HT-29 (cell line): ENCODE measurements at places on chromosomes 5 and 9. TPM values are rescaled to one million over a fixed set of nuclear protein-coding genes. Genes with fewer than 3 reads are reported as not detected.
A peak's percentile ranks its signal among the peaks of the same experiment; 100 is the strongest.

- DNase-seq = no peak
Measured at GRCh38 chr5:434443-435146, 8.4 kb upstream of the EXOC3 start.

Gene IFNE
- total RNA-seq = 0.52 and 0.56 TPM in 2 replicates

Gene FOXD4L5
- 0.05 TPM in 1 of 2 replicates, not detected in the other for total RNA-seq

- no peak for DNase-seq
Measured at GRCh38 chr5:38451074-38451725, 105.2 kb downstream of the LIFR start.

- DNase-seq = no peak
Measured at GRCh38 chr5:74490814-74491213, 149.7 kb downstream of the ENC1 start.

Gene TMEM232
- 0.10 and 0.94 TPM in 2 replicates for total RNA-seq

DNA sequence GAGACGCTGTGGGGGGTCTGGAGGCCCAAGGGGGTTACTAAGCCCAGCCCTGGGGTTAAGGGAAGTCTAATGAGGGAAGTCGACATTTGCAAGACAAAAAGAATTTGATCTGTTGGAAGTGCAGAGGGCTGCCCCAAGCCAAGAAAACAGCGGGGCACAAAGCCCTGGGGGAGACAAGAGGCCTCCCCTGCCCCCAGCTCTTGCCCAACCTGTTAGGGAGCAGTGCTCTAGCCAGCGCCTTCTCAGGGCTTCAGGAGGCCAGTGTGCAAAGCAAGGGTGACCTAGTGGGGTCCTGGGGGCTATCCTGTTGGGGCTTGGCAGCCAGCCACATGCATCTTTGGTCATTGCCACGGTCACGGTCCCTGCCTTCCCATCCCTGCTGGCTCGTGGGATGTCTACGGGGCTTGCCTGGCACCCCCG, 25.2 kb downstream of the GFI1B start:
- DNase-seq = no peak

Gene RAB3C
- not detected in 2 replicates for total RNA-seq

DNA sequence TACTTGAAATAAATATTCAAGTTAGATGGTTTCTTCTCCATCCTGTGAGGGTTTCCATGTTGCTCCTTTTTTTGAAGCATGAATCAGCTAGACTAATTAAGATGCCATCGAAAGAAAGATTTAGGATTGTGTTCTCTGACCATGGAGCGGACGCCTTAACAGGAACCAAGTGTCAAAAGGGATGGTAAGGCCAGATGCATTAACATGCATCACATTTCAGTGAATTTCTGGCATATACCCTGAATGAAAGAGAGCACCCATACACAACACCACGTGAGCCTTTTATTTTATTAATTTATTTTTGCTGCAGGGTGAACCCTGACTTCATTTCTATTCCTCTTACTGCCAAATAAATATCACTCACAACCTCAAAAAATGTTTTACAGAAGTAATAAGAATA, 1045.3 kb upstream of the ARRDC3 start:
- no peak for DNase-seq

Gene FGD3
- total RNA-seq = 12.8 and 14.7 TPM in 2 replicates

GRCh38 chr5:44935262-44935661, 126.5 kb downstream of the MRPS30 start:
- DNase-seq = peak; percentile 59

- DNase-seq = no peak
Measured at GRCh38 chr5:43233946-43234345, 41.9 kb downstream of the NIM1K start.

- DNase-seq = no peak
Measured at GRCh38 chr9:133049043-133049442, 12.7 kb upstream of the CEL start.

Gene NUTM2G
- not detected in 2 replicates for total RNA-seq

Gene MAP1B
- total RNA-seq = not detected in 2 replicates

DNA sequence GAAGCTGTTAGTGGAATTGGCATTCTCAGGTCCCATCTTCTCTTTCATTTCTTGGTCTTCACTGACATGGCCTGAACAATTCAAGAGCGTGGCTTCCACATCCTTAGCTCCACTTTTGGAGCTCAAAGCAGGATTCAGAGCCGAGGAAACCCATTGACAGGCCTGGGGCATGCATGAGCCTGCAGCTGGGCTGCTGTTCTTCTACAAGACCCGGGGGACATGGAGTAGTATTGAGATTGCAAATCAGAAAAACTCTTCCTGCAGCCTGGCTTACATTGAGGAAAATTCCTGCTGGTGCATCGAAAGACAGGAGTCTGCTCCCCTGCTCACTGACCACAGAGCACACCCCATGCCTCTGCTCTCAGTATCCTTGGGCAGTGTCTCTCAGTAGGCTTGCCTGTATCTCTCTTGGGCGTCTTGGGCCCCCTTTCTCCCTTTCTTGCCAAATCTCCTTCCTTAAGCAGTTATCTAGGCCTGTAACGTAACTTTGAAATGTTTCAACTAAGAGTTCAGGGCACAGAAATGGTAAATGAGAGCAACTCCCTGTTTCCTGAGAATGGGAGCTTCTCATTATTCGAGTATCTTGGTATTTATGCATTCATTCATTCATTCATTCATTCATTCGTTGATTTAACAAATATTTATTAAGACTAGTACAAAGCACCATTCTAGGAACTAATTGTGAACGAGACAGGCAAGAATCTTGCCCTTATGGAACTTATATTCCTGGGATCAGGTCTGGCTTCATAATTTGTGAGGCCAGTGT, 603.6 kb upstream of the CLINT1 start:
- no peak for DNase-seq

Gene SMIM32
- not detected in 2 replicates for total RNA-seq

Gene PKD2L2
- total RNA-seq = not detected in 2 replicates

DNA sequence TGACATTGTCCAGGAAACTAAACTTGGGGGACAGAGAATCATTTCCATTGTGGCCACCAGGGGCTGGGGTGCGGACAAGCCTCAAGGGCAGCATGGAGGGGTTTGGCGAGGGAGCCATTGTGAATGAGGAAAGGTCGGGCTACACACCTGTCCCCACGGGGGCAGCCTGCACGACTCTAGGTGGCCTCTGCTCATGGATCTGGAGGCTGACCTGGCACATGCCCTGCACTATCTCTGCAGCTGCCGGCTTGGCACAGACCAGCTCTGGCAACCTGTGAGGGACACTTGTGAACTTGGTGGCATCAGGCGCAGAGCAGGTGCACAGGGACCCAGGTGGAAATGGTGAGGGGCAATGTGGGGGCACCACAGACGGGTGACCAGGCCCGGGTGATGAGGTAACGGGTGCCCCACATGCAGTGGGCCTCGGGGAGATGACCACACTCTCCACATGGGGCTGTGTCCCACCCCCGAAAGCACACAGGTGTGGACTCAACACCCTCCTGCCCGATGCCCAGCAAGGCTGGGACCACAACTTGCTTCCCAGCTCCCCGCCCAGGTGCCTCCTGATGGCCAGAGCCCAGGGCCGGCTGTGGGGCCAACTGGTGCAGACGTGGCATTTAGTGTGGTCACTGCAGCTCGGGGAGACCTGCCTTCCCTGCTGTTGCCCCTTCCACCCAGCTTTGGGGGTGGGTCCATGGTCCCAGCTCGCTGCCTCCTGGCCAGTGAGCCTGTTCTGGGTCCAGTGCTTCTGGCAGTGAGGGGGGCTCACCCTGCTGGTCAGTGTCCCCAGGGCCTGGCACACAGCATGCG, 60.9 kb upstream of the UBAC1 start:
- no peak for DNase-seq

GRCh38 chr5:113054899-113055298, 78.3 kb downstream of the DCP2 start:
- no peak for DNase-seq

- DNase-seq = no peak
Measured at GRCh38 chr5:156420665-156421064, 93.7 kb downstream of the SGCD start.

GRCh38 chr9:127809540-127810377, 7.1 kb downstream of the FPGS start:
- no peak for DNase-seq

DNA sequence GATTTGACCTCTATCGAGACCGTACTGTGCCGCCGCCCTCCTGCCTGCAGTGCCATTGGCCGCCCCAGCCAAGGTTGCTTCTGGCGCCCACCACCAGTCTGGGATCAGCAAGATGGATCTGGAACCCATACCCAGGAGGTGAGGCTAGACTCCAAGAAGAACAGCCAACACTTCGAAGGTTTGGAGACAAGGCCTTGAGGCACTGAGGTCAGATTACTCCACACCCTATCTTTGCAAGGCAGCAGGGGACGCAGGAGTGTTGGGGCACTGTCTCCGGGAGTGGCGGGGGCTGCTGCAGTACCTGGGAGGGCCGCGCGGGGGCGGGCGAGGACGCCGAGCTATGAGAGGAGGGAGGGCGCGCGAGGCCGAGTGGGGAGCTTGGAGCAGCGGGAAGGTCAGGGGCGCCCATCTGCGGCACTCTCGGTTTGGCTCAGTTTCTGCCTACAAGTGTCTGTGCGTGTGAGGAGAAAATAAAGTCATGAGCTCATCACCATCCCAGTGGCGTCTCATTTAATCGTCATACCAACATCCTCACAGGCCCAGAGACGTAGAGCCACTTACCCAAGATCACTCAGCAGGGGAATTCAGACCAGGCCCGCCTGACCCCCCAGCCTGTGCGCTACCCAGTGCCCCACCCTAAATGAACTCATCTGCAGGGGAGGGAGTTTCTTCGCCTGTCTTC, 20.5 kb upstream of the PSD2 start:
- DNase-seq = peak; percentile 64

DNA sequence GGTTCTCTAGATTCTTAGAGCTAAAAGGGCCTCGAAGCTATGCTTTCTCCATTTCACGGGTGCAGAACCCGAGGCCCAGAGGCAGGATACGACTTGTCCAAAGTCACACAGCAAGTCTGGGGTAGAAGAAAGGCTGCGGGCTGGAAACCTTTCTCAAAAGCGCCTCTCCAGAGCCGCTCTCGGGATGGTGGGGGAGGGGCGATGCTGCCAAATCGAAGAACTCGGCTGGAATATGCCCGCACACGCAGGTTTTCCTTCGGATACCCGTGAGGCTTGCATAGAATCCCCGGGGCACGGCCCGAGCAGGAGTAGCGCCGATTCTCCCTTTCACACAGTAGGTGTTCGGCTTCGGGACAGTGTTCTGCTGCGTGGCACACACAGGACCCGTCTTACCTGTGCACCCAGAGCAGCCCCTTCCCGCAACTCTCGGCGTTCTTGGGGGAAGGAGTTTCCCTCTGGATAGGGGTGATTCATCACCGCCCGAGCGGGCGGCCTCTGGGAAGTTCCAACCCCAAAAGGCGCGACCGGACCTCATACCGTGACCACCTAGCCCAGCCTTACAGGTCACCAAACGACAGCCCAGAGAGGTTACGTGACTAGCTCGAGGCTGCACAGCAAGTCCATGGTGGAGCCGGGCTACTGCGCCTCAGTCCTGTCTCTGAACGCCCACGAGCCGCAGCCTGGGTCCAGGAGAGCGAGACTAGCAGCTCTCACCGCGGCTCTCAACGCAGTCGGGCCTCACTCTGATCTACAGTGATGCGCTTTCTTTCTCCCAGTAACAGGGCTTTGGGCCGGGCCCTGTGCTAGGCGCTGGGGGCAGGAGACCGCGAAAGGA, 4.1 kb downstream of the PAX5 start:
- no peak for DNase-seq

Gene OTP
- not detected in 2 replicates for total RNA-seq

DNA sequence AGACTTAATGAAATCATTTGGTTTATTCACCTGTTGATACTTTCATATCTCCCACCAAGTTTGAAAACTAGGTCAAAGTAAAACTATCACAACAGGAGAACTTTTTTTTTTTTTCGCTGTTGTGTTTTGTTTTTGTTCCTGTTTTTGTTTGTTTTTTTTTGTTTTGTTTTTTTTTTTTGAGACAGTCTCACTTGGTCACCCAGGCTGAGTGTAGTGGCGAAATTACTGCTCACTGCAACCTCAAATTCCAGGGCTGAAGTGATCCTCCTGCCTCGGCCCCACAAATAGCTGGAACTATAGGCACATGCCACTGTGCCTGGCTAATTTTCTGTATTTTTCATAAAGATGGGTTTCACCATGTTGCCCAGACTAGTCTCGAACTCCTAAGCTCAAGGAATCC, 49.3 kb downstream of the MLLT3 start:
- DNase-seq = no peak

Gene PRRX2
- not detected in 2 replicates for total RNA-seq

DNA sequence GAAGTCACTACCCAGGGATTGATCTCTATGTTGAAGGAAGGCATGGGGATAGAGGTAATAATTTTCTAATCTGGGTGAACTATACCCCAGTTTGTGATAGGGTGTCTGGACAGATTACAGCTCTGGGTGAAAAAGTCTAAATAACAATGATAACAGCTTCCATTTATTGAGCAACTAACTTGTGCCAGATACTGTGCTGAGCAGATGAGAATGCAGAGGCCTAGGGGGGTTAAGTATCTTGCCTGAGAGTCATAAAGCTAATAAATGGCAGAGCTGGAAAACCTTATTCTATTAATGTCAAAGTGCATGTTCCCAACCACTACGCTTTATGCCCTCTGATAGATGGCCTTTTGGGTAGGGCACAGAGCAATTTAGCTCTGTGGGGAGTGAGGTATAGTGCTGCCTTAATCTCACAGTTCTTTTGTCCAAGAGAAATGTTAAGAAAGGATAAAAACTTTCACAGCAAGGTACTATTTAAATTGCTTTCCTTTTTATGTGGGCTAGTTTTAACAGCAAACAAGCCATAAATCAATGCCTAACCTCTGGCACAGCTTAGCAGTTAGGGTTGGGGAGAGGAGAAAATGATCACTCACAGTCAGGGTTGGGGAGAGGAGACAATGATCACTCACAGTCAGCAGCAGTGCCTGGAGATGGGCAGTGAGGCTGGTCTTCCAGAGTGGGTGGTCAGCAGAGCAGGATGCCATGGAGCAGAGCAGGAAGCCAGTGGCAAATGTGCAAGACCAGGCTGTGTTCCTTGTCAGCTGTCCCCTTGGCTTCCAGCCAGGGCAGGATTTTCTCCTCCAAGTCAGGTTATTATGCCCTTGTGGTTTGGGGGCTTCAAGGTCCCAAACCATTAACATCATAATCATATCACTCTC, 187.0 kb downstream of the CARTPT start:
- DNase-seq = peak; percentile 44

GRCh38 chr5:31617867-31618266, 21.1 kb upstream of the PDZD2 start:
- no peak for DNase-seq

GRCh38 chr5:1634337-1634661, 110.5 kb upstream of the LPCAT1 start:
- no peak for DNase-seq

DNA sequence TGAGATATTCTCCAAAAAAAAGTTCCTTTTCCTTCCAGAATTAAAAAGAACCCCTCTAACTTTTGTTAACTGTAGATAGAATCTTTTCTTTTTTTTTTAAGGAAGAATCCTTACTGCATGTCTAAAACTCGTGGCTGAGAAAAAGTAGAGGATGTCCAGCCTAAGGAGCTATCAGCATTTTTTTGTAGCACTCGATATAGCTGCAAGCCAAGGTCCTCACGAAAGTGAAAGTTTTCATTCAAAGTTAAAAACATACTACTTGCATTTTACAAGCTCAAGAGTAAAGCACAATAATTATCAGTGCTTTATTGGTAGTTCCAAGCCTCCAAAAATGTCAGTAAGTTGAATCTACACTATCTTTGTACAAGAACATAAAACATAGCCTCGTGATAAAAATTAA, 28.7 kb upstream of the ZSWIM6 start:
- no peak for DNase-seq

- no peak for DNase-seq
Measured at GRCh38 chr5:95939465-95939864, 22.2 kb downstream of the ELL2 start.

Gene PHF24
- not detected in 2 replicates for total RNA-seq

GRCh38 chr5:149487672-149488071, 63.6 kb downstream of the CSNK1A1 start:
- no peak for DNase-seq

- DNase-seq = peak; percentile 67
Measured at GRCh38 chr5:35651002-35651756, 33.5 kb downstream of the SPEF2 start.
